Suprapubic skin (tissue), 4 donors: ENCODE measurements at places on chromosomes 6 and 20. TPM values are rescaled to one million over a fixed set of nuclear protein-coding genes. Genes with fewer than 3 reads are reported as not detected.

The SLC25A27 gene
- total RNA-seq, result 74.2 TPM

DNA sequence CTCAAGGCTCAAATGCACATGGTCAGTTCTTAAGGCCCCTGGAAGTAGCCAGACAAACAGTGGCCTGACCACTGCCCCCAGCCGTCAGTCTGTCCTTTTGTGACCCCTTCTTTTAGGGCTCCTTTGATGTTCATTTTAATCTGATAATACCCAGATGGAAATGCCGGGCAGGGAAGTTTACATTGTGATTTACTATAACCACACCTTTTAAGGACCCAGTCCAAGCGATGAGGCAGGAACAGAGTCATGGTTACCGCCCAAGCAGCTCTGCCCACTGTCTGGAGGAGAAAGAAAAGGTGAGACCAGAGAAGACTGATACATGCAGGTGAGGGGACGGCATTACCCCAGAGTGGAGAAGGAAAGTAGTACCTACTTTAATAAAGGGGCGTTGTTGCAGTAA lies 110.6 kb downstream of the PLEKHG1 start:
- no peak for DNase-seq

DNA sequence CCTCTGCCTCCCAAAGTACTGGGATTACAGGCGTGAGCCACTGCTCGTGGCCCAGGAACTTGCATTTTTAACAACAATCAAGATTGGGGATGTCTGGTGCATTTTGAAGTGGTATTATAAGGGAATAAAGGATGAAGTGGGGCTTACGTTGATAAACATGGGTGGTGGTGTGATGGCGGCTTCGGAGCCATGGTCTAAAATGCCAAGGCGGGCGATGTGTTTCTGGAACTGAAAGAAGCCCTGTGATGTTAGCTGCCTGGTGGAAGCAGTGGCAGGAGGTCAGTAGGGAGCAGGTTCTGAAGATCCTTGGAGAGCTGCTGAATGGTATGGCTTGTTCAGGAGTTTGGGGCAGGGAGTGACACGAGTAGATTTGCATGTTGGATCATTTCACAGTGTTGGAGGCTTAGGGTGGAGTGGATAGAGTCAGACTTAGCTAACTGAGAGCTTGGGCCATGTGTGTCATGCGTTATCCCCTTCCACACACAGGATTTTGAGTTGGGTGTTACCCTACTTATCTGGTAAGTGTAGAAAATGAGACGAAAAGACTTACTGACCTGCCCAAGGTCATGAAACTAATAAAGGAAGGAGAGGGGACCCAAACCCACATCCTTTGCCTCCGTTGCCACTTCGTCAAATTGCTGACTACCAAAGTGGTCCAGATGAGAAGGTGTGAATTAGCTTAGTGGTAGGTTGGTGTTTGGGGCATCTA lies 1.5 kb downstream of the NELFCD start:
- peak; percentile 67 for DNase-seq

GRCh38 chr6:115932481-115932880 lies 128.2 kb downstream of the FRK start:
- DNase-seq, result no peak

- no peak for DNase-seq
Measured at GRCh38 chr20:34091637-34092200, 20.3 kb downstream of the EIF2S2 start.
